Smooth muscle cell of the pulmonary artery (primary cell): ENCODE measurements at places on chromosomes 12 and 14. TPM values are rescaled to one million over a fixed set of nuclear protein-coding genes. Genes with fewer than 3 reads are reported as not detected.

Gene FAM186B
- 0.20 and 0.40 TPM in 2 replicates for total RNA-seq

Gene ACVRL1
- 6.2 and 31.9 TPM in 2 replicates for total RNA-seq

Gene TROAP
- total RNA-seq: 2.4 and 3.4 TPM in 2 replicates

Gene RTL1
- not detected in 2 replicates for total RNA-seq

Gene CNTN1
- total RNA-seq: 0.59 and 1.8 TPM in 2 replicates

Gene NFYB
- 20.3 and 26.7 TPM in 2 replicates for total RNA-seq

Gene KRT85
- total RNA-seq: not detected in 2 replicates

Gene TAS2R8
- not detected in 2 replicates for total RNA-seq

Gene EML1
- 59.8 and 93.1 TPM in 2 replicates for total RNA-seq

Gene RDH16
- 0.13 and 0.17 TPM in 2 replicates for total RNA-seq

Gene OXA1L
- total RNA-seq: 77.8 and 97.1 TPM in 2 replicates

Gene RPGRIP1
- not detected in 2 replicates for total RNA-seq

Gene LRP6
- total RNA-seq: 56.1 and 78.6 TPM in 2 replicates
